ENCODE measurements at places on chromosomes 2 and 18.

GRCh38 chr18:48122376-48122775 lies 191.9 kb upstream of the SMAD2 start:
- no peak for DNase-seq

DNA sequence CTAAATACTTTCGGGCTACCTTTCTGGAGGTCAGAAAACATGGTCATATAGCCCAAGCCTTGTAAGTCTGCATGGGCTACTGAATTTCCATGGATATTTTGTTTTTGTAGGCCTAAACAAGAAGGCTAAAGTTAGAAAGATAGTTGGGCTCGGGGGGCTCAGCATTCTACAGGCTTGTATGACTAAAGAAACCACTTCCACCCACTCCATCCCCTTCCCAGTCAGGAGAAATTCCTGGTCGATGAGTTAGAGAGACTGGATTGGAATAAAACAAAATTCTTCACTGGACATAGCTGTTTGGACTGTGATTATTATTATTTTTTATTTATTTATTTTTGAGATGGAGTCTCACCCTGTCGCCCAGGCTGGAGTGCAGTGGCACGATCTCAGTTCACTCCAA lies 539.4 kb upstream of the TNP1 start:
- DNase-seq, result no peak

DNA sequence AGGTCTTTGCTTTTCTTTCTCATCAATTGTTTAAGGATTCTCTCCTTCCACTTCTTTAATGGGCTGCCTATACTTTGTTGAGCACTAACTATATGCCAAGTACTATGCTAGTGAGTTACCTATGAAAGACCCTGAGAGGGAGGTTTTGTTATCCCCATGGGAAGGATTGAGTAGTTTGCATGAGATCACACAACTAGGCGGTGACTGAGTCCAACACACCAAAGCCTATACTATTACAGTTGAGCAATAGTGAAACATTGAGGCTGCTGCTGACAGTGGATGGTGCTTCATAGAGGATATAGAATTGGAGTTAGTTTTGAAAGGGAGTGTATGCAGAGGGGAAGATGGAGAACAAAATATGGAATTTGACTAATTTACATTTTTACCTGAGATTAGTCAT lies 15.8 kb downstream of the NABP1 start:
- no peak for DNase-seq

GRCh38 chr2:235512699-235513053 lies 18.8 kb downstream of the AGAP1 start:
- no peak for DNase-seq

- no peak for DNase-seq
Observed at GRCh38 chr2:55547001-55547400, 27.5 kb downstream of the CFAP36 start.

Measured in midbrain (tissue), 1 donor.